NCI-H1436 treated with DMSO at 0.1 percent for 48 hours (cell line): ENCODE measurements at places on chromosomes 13 and 19.

DNA sequence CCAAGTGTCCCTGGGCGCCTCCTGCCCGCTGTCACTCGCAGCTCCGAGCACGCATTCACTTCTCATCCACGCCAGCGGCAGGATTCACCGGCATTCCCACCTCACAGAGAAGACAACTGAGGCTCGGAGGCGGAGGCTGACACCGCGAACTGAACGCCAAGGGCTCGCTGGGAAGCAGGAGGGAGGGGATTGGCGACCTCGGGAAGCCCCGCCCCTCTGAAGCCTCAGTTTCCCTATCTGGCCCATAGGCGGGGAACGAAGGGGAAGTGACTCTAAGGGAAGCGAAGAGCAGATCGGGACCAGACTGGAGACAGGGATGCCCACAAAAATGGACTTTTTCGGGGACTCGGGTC lies 256 bp downstream of the MICOS13 start:
- DNase-seq = no peak

GRCh38 chr13:70016116-70016515 lies 91.5 kb upstream of the ATXN8OS start:
- DNase-seq = no peak

GRCh38 chr13:60312851-60313505 lies 84.0 kb upstream of the TDRD3 start:
- no peak for DNase-seq

DNA sequence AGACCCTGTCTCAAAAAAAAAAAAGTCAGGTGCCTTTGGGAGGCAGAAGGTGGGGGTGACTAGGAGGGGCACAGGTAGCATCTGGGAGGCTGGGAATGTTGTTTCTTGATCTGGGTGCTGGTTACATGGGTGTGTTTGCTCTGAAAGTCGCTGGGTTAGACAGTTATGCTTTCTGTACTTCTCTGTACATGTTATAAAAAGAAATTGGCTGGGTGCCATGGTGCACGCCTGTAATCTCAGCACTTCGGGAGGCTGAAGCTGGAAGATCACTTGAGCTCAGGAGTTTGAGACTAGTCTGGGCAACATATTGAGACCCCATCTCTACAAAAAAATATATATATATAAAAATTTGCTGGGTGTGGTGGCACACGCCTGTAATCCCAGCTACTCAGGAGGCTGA lies 15.1 kb downstream of the NOSIP start:
- DNase-seq = no peak

- no peak for DNase-seq
Observed at GRCh38 chr19:18785179-18786124, 5.7 kb downstream of the COMP start.

DNA sequence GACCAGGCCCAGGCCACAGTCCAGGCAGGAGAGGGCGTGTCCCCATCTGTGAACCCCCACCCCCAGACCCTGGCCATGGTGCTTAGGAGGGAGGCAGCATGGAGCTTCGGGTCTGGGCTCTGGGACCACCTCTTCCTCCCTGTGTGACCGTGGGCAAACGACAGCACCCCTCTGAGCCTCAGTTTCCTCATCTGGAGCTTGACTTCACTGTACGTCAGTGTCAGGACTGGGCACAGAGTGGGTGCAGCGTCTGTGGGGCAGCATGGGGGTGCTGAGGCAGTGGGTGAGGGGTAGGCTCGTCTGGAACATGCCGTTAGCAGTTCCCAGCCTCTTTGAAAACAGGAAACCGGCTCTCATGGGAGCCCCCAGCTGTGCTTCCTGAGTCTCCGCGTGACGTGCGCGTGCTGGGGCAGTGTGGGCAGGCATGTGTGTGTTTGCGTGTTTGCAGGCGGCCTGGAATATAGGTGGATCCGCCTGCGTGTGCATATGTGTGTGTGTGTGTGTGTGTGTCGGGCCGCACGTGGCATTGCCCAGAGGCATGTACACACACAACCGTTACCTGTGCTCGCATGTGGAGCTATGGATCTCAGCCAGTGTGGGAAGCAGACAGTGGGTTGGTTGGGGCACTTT lies 15.8 kb downstream of the ARRDC2 start:
- DNase-seq = no peak

GRCh38 chr13:106287351-106287750 lies 248.1 kb downstream of the EFNB2 start:
- DNase-seq = no peak

- DNase-seq = no peak
Observed at GRCh38 chr19:17806945-17807344, 12.0 kb downstream of the B3GNT3 start.

DNA sequence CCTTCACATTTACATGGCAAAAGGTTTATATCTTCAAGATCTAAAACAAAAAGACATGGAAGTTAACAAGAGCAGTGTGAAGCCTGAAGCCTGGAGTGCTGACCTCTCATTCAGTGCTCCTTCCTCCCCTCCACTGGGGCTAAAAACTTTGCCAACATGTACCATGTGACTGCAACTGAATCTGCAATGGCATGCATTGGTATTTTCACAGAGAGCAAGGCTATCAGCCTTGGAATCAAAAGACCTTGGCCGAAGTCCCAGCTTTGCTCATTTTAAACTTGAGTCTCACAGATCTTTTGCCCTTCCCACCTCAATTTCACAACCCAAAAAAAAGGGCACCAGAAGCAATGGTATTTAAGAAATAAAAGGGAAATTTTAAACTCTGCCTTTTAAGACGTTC lies 325.1 kb downstream of the DCT start:
- no peak for DNase-seq

DNA sequence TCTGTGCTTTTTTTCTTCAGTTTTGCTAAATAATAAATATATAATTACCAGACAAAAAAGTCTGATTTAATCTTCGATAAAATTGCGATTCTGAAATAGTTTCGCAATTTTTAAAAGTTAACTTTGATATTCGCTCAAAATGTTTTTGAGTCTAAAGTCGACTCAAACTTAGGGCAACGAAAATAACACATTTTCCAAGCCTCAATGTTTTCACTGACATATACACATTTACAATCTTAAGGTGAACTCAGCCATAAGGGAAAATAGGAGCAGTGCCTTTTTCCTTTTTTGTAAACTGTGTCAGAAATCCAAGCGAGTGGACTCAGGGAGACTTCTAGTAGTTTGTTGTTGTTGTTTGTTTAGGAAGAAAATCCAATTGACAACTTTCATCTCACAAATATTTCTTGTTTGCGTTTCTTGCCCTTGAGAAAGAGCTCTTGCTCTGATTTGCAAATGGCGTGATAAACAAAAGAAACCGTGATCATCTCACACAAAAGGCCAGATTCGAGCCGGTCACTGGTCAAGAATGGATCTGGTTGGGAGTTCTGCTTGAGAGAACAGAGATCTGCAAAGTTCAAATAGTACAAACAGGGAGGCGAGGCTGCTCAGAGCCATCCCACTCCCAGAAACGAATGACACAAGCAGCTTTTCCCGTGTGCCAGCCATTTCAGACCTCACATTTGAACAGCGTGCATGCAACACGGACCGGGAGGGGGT lies 2.1 kb downstream of the SOX21 start:
- DNase-seq = no peak
